ENCODE measurements at places on chromosomes 12 and 14.

- DNase-seq: no peak
Measured at GRCh38 chr12:55686366-55687010, 21.2 kb downstream of the ITGA7 start.

DNA sequence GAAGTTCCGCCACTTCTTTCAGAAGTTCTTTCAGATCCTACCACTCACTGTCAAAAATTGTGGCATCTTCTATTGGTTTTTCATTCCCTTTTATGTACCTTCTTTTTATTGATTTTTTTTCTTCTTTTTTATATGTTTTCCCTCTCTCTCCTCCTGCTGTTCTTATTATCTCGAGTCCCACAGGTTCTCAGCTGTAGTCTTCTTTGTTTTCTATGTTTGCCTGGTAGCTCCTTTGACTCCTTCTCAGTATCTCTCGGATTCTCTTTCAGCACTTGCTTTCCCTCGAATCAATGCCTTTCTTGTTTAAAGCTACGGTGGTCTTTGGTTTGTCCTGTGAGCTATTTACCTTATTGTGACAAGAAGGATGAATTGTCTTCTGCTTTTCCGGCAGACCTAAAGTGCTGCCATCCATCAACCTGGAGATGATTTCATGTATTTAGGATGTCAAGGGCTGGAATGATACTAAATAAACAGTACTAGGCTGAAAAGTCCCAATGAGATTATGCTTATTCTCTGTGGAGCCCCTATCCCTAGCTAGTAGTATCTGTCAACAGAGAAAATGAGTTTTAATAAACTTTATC, 541.7 kb downstream of the NOVA1 start:
- DNase-seq: peak; percentile 49

DNA sequence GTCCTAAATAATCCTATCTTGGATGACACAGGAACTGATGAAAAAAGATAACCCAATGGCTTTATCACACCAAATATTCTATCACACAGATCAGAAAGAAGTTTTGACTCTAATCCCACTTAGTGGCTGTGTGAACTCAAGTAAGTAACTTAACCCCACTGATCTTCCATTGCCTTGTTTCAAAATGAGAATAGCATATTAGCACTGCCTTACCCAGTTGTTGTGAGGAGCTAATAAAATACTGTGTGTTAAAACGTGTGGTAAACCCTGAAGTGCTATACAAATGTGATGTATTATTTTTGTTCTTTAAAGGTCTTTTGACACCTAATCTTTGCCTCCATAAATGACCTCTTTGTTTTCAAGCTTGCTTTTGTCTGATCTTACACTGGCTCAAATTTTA, 60.9 kb upstream of the ARID2 start:
- DNase-seq: no peak

GRCh38 chr12:75738486-75738885, 227.1 kb upstream of the KRR1 start:
- no peak for DNase-seq

- no peak for DNase-seq
Measured at GRCh38 chr12:53218551-53219291, 11.7 kb upstream of the ITGB7 start.

Measured in NCI-H146 (cell line).